ENCODE measurements at places on chromosomes 1 and 21. TPM values are rescaled to one million over a fixed set of nuclear protein-coding genes. Genes with fewer than 3 reads are reported as not detected.

Gene LRRC8C
- total RNA-seq: 12.1 TPM

Gene B3GALT5
- 0.14 TPM for total RNA-seq

Gene PDXK
- 364 TPM for total RNA-seq

Gene EPHA10
- total RNA-seq: 1.4 TPM

Gene SLC19A1
- 18.7 TPM for total RNA-seq

Gene SPRR2G
- total RNA-seq: not detected

Gene TSPAN1
- total RNA-seq: 2.6 TPM

Gene CHAF1B
- total RNA-seq: 11.9 TPM

Gene MIXL1
- total RNA-seq: not detected

Gene WNT3A
- 0.05 TPM for total RNA-seq

Gene CELA3A
- total RNA-seq: not detected

Gene TCHHL1
- total RNA-seq: not detected

Gene TNFAIP8L2
- total RNA-seq: not detected
